Activated CD4-positive, alpha-beta T cell treated with anti-CD3 and anti-CD28 coated beads, Interleukin-10, Interleukin-2, amounts not matched to agents 100 ng/mL and 50 ng/mL, durations not matched to agents 16 hours and 8 hours (primary cell): ENCODE measurements at places on chromosomes 6 and 20.

GRCh38 chr6:82646231-82646615, 282.6 kb downstream of the TPBG start:
- DNase-seq: no peak

DNA sequence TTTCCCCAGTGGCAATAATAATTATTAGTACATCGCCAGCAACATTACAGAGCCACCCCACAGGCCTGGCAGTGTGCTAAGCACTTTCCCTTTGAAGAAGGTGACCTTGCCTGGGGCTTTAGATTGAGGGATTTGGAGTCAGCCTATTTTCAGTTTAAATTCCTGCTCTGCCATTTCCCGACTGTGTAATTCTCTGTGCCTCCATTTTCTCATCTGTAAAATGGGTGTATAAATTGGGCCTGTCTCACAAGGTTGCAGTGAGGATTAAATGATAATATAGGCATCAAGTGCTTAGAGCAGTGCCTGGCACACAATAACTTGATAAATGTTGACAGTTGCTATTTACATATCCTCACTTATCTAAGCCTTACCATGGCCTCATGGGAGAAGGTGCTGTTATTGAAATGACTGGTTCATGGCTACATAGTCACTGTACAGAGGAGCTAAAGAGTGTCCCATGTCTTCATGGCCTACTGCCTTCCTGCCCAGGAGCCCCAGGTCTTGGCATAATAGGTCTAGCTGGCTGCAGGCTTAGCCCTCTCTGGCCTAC, 5.1 kb upstream of the SCRT2 start:
- no peak for DNase-seq

DNA sequence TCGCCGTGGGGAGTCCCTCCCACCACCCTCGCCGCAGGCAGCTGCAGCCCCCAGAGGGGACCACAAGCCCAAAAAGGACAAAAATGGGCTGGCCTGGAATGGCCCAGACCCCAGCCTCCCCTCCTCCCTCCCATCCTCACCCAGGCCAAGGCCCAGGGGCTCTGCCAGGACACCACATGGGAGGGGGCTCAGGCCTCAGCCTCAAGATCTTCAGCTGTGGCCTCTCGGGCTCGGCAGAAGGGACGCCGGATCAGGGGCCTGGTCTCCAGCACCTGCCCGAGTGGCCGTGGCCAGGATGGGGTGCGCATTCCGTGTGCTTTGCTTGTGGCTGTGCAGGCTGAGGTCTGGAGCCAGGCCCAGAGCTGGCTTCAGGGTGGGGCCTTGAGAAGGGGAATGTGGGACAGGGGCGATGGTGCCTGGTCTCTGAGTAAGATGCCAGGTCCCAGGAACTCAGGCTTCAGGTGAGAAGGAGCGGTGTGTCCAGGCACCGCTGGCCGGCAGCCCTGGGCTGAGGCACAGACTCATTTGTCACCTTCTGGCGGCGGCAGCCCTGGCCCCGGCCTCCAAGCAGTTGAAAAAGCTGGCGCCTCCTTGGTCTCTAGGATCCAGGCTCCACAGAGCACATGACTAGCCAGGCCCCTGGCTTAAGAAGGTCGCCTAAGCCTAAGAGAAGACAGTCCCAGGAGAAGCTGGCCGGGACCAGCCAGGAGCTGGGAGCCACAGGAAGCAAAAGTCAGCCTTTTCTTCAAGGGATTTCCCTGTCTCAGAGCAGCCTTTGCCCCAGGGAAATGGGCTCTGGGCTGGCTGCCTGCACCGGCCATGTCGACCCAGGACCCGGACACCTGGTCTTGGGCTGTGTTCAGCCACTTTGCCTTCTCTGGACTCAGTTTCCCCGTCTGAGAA, 35.2 kb upstream of the MRGBP start:
- DNase-seq: no peak

- DNase-seq: no peak
These were observed 274.7 kb upstream of the SUPT3H start for GRCh38 chr6:45652416-45652815.

GRCh38 chr6:116314878-116315277, 35.1 kb upstream of the TSPYL1 start:
- DNase-seq: no peak

- DNase-seq: no peak
These were observed 31.2 kb downstream of the SRSF3 start for GRCh38 chr6:36625158-36625919.

DNA sequence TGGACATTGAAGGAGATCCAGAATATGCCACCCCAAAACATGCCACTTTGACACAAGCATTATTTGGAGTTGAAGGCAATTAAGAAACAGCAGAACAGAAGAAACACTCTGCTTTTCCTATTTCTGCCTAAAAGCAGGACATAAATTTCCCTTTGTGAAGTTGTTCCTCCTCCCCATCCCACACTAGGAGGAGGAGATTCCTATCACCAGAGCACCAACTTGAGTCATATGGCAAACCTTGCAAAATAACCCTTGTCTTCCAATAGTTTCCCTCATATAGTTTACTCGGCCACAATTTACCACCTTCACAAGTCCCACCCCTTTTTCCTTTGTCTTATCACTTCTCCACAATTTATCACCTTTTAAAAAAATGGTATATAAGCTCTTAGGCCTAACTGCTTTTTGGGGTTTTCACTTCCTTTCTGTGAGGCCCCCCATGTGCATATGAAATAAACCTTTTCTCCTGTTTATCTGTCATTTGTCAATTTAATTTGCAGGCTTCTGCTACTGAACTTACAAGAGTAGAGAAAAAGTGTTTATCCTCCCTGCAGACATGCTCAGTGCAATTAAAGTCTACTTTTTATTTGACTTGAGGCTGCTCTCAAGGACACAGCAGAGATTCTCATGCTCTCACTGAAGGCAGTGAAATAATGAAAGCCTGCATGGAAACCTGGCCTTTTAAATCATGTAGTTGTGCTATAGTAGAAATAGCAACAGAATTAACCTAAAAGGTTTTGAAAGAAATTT, 2.8 kb upstream of the RAB23 start:
- DNase-seq: no peak

- DNase-seq: peak; percentile 27
These were observed 121.6 kb downstream of the PREX1 start for GRCh38 chr20:48706116-48706656.

DNA sequence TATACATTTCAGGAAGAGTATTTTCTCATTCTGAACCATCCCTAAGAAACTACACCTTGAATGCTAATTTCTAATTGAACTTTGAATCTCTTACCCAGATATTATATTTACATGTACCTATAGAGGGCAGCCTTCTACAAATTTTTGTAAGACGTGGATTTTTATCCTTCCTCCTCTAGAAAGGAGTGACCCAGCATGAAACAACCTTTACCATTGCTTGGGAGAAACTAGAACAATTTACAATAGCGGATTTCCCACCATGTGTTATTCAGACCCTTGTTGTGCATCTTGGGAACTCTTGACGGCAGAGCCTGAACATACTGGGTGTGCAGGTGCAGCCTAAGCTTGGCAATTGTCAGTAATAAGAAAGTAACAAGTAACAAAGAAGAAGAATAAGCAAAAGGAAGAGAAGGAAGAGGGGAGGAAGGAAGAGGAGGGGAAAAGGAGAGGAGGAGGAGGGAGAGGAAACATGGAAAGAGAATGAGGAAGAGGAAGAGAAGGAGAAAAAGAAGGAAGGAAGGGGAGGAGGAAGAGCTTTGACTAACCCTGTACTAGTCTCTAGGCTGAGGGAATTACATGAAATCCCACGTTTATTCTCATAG, 10.8 kb upstream of the TAAR1 start:
- peak; percentile 57 for DNase-seq

DNA sequence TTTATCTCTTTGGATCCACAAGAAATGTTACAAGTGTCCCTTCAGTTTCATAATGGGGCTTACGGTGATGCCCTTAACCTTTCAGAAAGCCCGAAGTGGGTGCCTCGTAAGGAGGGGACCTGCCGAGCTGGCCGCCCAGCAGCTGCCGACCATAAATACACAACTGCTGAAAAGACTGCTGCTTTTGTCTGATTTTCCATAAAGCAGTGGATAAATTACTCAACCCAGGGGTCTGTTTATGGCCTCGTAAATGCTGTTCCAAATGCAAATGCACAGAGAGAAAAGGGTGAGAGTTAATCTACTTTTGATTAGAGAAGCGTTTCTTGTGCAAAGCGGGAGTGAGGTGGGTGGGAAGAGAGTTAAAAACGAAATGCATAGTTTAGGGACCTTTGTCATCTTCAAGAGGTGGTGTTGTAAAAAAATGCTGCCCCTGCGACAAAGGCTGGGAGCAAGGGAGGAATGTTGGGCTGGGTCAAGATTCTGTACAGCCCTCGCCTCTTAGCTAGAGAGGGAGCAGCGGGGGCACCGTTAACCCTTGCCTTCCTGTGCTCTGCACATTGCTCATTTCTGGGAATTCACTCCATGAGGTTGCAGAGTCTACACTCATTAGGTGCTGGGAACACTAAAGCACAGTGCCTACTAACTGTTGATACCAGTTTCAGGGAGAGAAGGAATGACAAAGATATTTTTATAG, 112.0 kb upstream of the MTHFD1L start:
- no peak for DNase-seq
